Islet precursor cell (in vitro differentiated cells): ENCODE measurements at places on chromosomes 7 and 10.

DNA sequence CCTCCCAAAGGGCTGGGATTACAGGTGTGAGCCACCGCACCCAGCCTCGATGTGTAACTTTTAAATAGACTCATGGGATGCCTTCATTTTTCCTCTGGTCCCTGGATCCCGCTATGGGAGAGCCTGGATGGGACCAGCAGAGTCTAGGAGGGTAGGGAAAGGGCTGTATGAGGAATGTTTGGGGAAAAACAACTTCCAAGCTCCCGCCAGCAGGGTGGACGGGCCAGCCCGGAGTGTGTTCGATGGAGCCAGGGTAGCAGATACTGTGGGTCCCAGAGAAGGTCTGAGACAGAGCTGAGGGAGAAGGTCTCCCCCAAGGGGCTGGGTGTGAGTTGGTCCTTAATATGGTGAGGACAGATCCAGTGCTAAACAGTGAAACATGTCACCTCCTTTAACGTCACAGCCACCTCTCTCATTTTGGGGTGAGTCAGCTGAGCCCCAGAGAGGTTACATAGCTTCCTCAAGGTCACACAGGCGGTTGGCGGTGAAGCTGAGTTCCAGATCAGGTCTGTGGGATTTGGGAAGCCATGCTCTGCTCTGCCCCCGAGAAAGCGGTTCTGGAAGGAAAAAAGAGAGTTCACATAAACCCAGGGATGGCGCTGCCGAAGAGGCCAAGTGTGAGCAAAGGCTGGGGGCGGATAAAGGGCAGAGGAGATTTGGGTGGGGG lies 66.4 kb downstream of the MYL10 start:
- peak; percentile 50 for DNase-seq

GRCh38 chr10:8052341-8052955 lies 2.0 kb upstream of the GATA3 start:
- DNase-seq = peak; percentile 60

DNA sequence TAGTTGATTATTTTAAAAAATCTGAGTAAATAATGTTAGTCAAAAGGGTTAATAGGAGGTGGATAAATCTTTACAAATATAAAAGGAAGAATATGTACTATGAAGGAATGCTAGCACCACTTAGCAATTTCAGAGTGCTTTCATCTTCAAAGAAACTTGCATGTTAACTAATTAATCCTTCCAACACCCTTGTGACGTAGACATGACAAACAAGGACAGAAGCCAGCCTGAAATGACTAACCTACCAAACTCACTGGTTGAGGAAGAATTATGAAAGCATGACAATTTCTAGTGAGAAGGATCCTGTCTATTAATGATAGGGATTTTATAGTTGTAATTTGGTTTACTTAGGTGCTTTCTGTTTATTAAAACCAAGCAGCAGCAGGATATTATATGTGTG lies 468.0 kb upstream of the FZD8 start:
- no peak for DNase-seq

- no peak for DNase-seq
Observed at GRCh38 chr10:70462349-70462984, 16.1 kb upstream of the PALD1 start.

DNA sequence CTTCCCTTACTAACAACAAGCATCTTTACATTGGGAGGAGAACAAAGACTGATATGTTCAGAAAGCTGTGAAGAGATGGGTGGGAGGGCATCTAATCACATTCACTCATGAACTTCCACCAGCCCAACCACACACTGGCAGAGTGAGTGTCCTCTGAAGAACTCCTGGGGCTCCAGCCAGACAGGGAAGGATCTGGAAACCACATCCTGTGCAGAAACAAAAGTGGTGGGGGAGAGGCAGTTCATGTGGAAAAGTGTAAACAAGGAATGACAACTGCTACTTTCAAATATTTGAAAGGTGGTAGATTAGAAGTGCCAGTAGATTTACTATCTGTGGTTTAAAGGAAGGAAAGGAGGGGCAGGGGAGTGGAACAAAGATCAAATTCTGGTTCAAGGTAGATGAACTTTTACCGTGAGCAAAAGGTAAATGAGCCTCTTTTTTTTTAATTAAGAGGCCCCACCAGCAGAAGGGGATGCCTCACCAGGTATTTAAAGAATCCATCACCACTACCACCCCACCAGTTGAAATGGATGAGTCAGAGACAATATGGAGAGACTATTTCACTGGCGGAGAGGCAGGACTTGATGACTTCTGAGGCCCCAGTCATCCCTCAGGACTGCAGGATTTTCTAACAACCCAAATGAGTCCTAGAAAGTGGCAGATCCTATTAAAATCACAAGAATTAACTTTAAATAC lies 34.5 kb downstream of the GOT1 start:
- peak; percentile 92 for DNase-seq

GRCh38 chr7:19145434-19146115 lies 354 bp upstream of the FERD3L start:
- DNase-seq = no peak

DNA sequence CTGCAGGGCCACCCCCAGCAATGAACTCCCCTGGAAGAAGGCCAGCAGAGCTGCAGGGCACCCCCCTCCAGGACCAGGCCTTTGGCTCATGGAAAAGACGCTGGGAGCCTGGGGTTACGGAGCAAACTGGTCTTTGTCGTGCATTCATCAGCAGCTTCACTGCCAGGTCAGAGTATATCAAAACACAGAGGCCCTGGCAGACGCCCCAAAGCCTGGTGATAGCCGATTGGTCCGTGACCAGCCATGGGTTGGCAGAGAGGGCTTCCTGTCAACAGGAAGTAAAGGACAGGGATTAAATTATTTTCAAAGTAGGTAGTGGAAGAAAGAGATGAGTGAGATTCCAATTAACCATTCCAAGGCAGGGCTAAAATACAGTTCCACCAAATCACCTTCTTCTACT lies 9.0 kb downstream of the PRKAG2 start:
- no peak for DNase-seq

- DNase-seq = no peak
Observed at GRCh38 chr7:158409816-158410330, 177.8 kb downstream of the PTPRN2 start.

GRCh38 chr10:26438534-26439341 lies 597 bp downstream of the APBB1IP start:
- peak; percentile 58 for DNase-seq

GRCh38 chr7:159142730-159143129 lies 1.9 kb downstream of the VIPR2 start:
- DNase-seq = peak; percentile 16

- DNase-seq = peak; percentile 83
Observed at GRCh38 chr7:5607951-5608656, 173.4 kb downstream of the RNF216 start.

GRCh38 chr7:127337581-127337980 lies 54.9 kb downstream of the ZNF800 start:
- DNase-seq = no peak

GRCh38 chr7:115229401-115230105 lies 307.7 kb downstream of the MDFIC start:
- DNase-seq = no peak

GRCh38 chr10:89942217-89942616 lies 240.8 kb downstream of the KIF20B start:
- no peak for DNase-seq

- DNase-seq = peak; percentile 71
Observed at GRCh38 chr7:132580277-132580676, 4.0 kb upstream of the PLXNA4 start.

DNA sequence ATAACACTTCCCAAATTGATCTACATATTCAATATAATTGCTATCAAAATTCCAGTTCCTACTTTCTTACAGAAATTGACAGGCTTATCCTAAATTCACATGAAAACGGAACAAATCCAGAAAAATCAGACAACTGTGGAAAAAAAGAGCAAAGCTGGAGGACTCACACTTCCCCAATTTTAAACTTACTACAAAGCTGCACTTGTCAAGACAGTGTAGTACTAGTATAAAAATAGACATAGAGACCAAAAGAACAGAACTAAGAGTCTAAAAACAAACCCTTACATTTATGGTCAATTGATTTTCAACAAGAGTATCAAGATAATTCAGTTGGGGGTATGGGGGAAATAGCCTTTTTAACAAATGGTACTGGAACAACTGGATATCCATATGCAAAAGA lies 27.5 kb downstream of the LMBR1 start:
- DNase-seq = no peak

DNA sequence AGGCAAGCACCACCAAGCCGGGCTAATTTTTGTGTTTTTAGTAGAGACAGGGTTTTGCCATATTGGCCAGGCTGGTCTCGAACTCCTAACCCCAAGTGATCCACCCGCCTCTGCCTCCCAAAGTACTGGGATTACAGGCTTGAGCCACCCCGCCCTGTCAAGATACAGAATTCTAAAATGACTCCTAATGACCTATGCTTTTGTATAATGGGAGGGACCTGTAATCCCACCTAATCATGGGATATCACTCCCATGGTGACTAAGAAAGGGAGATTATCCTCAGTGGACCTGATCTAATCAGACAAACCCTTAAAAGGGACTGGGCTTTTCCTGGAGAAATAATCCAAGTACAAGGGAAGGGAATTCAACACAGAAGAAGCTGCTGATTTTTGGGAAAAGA lies 28.8 kb downstream of the SAMD8 start:
- DNase-seq = no peak

- no peak for DNase-seq
Observed at GRCh38 chr10:22954970-22955369, 27.1 kb downstream of the ARMC3 start.
